T-helper 2 cell treated with Interferon-gamma antibody and Interleukin-4, amounts not matched to agents 100 ng/mL and 5 ng/mL, for 36 hours (primary cell): ENCODE measurements at places on chromosomes 2 and 18. TPM values are rescaled to one million over a fixed set of nuclear protein-coding genes. Genes with fewer than 3 reads are reported as not detected.

Gene HOXD9
- not detected in 2 replicates for total RNA-seq

Gene SERPINB4
- total RNA-seq: not detected in 2 replicates

Gene SLC4A1AP
- total RNA-seq: 23.8 and 26.3 TPM in 2 replicates

Gene LRRTM4
- total RNA-seq: not detected in 2 replicates
